ENCODE measurements at places on chromosomes 3 and 15.

GRCh38 chr15:99943466-99943865 lies 210.2 kb upstream of the LYSMD4 start:
- no peak for DNase-seq

DNA sequence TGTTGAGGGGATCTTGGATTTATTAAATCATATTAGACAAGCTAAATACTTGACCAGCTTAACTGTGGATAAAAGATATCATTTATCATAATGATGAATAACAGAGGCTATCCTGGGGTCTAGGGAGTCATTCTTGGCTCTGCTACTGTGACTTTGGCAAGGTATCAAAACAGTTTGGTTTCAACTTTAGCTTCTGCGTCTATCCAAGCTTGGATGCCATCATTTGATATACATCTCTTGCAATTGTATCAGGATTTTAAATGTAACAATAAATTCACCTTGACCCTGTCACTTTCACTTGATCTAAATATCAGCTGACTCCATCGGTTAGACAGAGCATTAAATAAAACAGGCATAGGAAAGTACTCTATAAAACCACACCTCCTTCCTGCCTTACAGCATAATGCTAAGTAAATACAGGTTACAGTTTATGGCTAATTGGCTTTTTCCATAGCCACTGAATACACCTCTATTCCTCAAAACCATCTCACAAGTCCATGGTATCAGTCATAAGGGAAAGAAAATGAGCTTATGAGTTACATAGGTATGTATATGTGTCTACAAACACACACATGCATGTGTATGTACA lies 262.9 kb downstream of the CTNNB1 start:
- no peak for DNase-seq

- no peak for DNase-seq
Measured at GRCh38 chr3:75985432-75985831, 200.1 kb upstream of the ZNF717 start.

- no peak for DNase-seq
Measured at GRCh38 chr3:155714295-155714718, 30.6 kb downstream of the PLCH1 start.

GRCh38 chr3:113825090-113825489 lies 13.5 kb upstream of the GRAMD1C start:
- DNase-seq, result no peak

DNA sequence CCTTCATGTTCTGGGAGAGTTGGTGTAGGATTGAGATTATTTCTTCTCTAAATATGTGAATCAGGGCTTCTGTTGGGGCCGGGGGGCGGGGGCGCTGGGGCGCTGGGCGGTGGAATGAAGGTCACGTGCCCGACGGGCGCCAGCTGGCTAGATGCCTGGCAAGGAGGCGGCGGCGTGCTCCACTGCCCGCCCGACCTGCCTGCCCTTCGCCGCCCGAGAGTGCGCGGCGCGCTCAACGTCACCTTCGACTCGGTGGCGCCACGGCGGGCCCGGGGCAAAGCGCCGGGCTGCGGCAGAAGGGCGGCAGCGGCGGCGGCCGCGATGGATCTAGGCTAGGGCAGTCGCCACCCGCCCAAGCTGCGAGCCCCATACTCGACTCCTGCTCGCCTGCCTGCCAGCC lies 47.0 kb upstream of the LHFPL4 start:
- no peak for DNase-seq

- DNase-seq, result no peak
Measured at GRCh38 chr3:66098436-66098835, 59.7 kb upstream of the MAGI1 start.

DNA sequence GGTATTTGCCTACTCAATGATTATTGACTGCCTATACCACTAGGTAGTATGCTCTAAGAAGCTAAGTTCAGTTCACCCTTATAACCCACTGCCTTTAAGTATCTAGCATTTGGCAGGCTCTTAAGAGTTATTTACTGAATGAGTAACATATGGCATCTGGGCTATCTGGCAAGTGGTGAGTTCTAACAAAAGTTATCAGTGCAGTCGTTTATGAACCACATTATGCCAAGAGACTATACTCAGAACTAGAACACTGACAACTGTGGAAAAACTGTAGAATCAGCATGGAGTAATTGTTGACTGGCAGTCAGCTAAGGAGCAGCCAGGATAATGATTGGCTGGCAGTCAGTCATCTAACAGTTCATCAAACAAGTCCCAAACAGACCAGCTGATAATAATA lies 25.8 kb downstream of the RAF1 start:
- DNase-seq, result no peak

GRCh38 chr3:172218350-172219323 lies 179.3 kb downstream of the FNDC3B start:
- no peak for DNase-seq

DNA sequence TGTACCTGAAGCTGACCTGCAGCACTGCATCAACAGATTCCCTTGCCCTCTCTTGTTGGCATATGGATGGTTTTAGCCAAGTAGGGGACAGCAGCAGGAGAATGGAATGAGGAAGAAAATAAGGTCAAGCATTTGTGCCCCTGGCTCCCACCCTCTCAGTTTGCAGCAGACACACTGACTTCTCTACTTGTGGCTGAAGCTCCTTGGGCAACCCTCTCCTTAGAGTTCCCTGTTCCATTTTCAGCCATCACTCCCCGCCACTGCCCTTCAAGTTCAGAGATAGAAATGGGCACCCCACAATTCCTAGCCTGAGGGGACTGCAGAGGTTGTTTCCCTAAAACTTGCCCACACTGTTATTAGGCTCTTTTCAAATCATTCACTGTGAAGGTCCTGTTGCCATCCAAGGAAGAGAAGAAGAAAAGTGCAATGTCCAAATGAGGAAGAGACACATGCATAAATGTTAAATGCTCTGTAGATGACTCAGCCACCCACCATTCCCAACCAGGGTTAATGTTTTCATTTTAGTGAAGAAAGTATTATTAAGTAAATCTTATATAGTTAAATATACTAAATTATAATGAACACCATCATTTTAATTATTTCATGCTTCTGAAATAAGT lies 295.9 kb upstream of the UBE2E2 start:
- no peak for DNase-seq

GRCh38 chr15:31502541-31503229 lies 176.1 kb downstream of the KLF13 start:
- DNase-seq, result no peak

- DNase-seq, result no peak
Measured at GRCh38 chr3:63097396-63097795, 180.7 kb upstream of the SYNPR start.

DNA sequence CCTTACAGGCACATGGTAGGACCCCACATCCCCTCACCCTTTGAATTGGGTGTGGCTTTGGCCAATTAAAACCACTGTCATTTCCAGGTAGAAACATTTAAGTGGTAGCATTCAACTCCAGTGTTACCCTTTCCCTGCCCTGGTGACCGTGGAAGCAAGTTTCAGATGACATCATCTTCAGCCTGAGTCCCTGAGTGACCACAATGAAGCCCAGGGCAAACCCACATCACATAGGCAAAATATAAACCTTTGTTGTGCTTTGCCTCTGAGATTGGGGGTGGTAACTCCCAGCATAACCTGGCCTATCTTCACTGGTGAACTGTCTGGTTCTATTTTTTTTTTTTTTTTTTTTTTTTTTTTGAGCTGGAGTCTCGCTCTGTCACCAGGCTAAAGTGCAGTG lies 404.0 kb upstream of the WNT5A start:
- no peak for DNase-seq

DNA sequence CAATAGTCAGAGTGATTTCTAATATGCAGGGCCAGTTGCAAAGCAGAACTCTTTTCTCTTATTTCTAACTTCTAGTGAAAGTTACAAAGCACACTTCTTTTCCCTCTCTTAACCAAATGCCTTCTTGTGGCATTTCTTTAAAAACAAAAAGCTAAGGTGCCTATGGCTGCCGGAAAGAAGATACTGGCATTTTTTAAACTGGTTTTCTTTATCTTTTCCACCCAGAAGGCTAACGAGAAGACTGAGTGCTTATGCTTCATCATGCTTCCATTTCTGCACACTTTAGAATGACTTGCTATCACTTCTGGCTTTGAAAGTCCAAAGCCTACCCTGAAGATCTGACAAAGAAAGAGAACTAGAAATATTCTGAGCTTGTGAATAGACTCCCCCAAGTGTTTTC lies 141.3 kb downstream of the P2RY1 start:
- DNase-seq, result no peak

GRCh38 chr3:72227486-72228070 lies 442.6 kb upstream of the PROK2 start:
- no peak for DNase-seq

- peak; percentile 78 for DNase-seq
Measured at GRCh38 chr15:40793216-40793989, 13.5 kb upstream of the ZFYVE19 start.

DNA sequence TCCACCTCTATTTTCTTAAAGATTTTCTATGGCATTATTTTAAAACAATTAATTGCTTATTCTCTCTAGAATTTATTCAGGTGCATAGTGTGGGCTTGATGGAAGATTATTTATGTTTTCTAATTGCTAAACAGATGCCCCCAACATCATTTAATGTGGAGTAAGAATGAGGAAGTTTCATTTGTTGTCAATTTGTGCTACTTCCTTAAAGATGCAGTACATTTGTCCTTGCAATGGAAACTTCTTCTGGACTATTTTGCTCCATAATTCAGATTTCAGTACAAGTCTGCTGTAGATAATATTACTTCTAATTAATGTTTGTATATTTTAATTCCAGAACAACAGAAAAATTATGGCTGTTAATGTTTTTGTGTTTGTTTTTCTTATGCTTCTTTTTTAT lies 104.8 kb downstream of the TGFBR2 start:
- DNase-seq, result no peak

GRCh38 chr3:125482406-125482805 lies 37.6 kb downstream of the SNX4 start:
- no peak for DNase-seq

- DNase-seq, result no peak
Measured at GRCh38 chr3:36846406-36846805, 82.1 kb upstream of the DCLK3 start.

GRCh38 chr15:78148392-78149067 lies 632 bp upstream of the IDH3A start:
- DNase-seq, result no peak

- no peak for DNase-seq
Measured at GRCh38 chr3:21889166-21889565, 138.2 kb upstream of the ZNF385D start.

DNA sequence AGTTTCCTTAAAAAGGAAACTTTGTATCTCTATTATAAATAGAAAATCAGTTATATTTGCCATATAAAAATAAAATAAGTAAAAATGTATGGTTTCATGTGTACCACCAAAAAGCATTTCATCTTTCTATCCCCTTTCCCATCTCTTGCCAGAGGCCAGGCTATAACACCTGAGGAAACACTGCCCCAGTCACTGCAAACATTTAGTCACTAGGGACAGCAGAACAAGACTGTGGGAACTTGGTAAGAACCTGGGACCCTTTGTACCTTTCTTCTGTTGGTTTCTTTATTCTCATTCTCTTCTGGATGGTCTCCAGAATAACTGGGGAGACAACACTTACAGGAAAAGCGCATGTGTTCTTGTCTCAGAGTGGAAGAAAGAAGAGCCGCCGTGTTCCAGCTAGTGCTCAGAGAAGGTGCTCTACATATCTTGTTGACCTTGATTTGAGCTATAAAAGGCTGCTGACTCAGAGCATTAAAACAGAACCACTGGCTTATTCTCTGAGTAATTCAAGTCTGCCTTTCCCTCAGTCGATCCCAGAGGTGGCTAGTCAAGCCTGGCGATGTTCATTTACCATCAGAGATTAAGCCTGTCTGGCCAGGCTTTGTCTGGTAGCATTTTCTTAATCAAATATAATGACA lies 361.6 kb downstream of the RBMS3 start:
- DNase-seq, result no peak

GRCh38 chr15:74917676-74918075 lies 11.0 kb upstream of the FAM219B start:
- DNase-seq, result no peak

DNA sequence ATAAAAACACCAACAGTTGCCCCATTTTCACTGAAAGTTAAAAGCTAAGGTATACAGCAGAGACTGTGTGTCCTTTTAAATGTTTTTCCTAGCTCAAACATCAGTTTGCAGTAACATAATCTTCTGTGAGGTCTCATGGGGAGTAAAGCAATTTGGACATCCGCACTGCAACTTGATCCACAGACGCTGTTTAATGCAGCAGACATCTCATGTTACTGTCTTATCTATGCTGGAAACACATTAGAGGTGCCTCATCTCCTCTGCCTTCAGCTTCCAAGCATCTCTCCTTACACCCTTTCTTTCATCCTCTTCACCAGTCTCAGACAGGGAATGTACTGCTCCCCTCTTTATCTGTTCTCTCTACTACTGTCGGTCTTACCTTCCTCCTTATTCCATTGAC lies 53.7 kb upstream of the ATP11B start:
- peak; percentile 13 for DNase-seq

DNA sequence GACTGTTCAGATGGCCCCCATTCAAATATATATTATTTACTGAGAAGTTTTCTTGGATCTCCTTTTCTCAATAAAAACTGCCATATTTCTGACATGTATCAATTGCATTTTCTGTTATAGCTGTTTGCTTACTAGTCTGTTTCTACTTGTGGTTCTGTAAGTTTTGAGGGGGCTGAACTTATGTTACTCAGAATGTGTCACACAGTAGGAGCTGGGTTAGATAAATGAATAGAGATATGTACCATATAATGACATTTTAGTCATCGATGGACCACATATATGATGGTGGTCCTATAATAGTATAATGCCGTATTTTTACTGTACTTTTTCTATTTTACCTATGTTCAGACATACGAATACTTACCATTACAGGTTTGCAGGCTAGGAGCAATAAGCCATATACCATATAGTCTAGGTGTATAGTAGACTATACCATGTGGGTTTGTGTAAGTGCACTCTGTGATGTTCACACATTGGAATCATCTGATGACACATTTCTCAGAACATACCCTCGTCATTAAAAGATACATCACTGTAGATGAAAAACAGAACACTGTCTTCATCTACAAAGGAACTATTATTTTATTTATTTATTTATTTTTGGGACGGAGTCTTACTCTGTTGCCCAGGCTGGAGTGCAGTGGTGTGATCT lies 22.3 kb downstream of the PPP4R2 start:
- no peak for DNase-seq

DNA sequence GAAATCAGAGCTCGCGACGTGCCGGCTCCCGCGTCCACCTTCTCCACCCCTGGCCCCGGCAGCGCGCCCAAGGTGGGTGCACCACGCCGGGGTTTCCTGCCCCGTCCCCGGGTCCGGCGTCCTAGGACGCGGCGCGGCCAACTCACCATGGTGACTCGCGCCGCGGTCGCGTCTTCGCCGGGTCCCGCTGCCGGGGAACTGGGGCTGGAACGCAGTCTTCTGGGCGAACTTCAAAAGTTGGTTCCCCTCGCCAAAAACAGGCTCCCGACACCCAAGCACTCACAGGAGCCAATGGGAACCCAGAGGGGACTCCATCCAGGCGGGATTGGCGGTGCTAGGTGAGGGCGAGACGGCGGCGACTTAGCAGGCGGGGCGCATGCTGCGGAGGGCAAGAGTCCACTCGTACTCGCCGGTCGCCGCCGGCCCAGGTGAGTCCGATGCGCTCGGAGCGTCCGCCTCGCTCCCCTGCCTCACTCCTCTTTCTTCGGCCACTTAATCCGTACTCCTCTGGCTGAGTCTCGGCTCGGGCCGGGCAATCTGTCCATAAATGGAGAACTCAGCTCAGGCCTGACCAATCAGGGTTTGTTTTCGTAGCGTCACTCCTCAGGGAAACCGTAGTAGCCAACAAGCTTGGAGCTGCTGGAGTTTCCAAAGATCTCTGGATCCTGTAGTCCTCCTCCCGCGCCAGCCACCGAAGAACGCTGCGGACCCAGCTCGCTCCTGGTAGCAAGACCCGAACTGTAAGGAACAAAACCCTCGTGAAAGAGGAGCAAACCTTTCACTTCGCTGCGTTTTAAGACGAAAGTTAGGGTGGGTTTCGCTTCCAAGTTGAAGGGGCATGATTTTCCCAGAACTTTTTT lies at the start of gene MYO1E:
MYO1E (minus strand) TSS at position 520 of the 860 bp plus-strand sequence; CDS start at position 149, 371 bp downstream.
- peak; percentile 82 for DNase-seq
